Stimulated activated CD8-positive, alpha-beta memory T cell treated with anti-CD3 and anti-CD28 coated beads, Interleukin-7, amount 100 ng/mL, for 48 hours (primary cell): ENCODE measurements at places on chromosomes 12 and 14.

- DNase-seq: no peak
Observed at GRCh38 chr14:69204753-69205152, 13.5 kb downstream of the EXD2 start.

- no peak for DNase-seq
Observed at GRCh38 chr14:92362781-92363235, 39.8 kb downstream of the SLC24A4 start.

DNA sequence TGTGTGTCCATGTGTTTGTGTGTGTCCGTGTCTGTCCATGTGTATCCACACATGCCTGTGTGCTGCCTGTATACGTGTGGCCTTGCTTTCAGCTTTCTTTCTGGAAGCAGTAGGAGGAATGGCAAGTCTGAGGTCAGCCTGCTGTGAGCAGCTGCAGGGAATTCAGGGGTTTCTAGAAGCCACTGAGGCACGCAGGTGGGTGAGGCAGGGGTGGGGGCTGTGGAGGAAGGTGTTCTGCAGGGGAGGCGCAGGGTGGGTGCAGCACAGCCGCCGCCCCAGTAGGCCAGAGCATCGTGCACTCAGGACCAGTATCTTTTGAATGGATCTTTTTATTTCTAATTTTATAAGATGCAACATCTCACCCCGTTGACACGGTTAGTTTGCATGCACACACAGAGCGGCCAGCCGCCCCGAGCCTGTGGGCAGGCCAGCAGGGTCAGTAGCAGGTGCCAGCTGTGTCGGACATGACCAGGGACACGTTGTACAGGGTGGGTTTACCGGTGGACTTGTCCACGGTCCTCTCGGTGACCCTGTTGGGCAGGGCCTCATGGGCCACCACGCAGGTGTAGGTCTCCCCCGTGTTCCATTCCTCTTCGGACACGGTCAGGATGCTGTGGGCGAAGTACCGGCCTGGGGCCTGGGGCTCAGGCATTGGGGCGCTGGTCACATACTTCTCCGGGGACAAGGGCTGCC is 327.7 kb downstream of the TMEM121 start:
- no peak for DNase-seq

DNA sequence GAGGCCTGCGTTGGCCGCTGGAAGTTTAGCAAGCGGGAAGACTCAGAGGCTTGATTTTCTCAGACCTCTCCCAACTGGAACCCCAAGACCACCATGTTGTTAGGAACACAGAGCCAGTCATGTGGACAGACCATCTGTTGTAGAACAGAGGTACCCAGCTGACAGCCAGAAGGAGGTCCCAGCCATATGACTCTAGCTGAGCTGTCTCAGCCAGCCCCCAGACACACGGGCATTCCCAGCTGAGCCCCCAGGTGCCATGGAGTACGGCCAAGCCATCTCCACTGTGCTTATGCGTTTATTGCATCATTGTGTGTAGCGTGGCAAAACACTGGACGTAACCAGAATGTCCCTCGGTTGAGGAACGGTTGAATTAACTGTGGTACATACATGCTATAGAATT is 421.9 kb downstream of the TMEM132D start:
- no peak for DNase-seq

DNA sequence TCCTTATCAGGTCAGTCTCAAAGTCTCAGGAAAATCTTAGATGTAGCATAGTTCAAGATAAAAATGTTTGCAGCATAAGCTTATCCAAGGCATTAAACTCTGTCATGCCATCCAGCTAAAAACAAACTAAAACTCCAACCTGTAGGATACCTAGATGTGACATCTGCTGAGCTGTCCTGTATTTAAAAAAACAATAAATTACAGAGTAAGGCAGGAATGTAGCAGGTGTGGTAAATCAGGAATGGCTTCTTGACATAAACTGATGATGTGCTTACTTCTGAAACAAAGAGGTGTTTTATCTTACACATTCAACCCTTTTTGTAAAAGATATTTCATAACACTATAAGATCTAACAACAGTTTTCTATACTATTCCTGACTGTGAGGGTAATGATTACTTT is 30.6 kb upstream of the DLGAP5 start:
- DNase-seq: no peak

DNA sequence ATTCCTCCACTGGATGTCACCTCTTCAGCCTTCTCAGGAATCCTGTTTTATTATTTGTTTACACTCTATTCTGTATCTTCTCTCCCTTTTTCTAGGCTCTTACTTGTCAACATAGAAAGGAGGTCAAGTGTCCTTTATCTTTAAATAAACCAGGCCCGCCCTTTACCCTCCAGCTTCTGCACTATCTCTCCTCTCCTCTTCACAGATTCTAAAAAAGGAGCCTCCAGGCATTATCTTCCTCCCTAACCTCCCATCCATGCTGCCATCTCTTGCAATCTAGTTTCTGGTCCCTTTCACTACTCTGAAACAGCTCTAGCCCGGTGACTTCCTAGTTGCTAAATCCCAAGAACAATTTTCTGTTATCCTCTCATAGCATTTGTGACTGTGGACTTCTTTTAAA is 24.1 kb upstream of the ARID2 start:
- DNase-seq: no peak

- no peak for DNase-seq
Observed at GRCh38 chr12:115756804-115757203, 520.7 kb downstream of the MED13L start.

GRCh38 chr14:50784683-50785456 is 46.1 kb downstream of the NIN start:
- no peak for DNase-seq

DNA sequence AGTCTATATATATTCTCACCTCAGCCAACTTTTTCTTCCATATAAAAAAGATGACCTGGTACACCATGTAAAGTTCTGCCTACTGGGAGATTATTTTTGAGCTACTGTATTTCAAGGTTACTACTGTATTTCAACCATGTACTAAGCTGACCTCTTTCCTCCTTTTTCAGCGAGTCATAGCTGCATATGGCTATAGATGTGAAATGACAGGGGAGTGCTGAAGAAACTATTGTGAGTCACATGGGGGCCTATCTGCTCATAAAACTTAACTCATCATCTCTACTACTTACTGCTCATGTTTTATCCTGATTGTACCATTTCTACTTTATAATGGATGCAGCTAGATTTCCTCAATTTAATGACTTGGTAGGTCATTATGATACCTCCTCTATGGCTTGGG is 571.4 kb upstream of the ATP2B1 start:
- no peak for DNase-seq

DNA sequence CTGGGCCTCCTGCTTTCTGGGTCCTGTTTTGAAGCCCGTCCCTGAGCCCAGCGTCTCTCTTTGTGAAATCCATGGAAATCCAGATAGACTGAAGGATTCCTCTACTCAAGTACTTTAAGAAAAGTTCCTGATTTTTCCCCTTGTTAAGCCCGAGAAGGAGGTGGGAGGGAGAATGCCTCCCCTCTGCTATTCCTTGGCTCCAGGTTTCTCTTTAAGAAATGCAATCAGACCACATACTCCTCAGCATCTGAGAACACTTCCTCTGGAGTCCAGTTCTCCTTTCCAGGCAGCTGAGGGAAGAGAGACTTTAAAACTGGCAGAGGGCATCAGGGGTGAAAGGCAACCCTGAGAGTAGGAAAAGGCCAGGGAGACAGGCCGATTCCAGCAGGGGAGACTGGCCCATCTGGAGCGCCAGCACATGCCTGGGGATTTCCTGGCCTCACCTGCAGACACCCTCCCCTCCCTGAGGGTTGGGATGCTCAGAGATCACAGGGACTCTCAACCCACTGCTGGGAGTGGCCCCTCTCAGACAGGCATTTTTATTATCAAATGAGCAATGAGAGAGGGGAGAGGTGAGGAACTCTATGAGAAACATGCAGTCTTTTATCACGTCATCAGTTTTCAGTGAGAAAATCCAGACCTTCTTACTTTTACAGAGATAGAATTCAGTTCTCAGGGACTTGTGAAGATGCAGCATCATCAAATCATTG is 2.0 kb upstream of the EMP1 start:
- DNase-seq: no peak

GRCh38 chr12:5718680-5719079 is 226.4 kb downstream of the ANO2 start:
- DNase-seq: no peak
